Stimulated activated CD8-positive, alpha-beta memory T cell treated with anti-CD3 and anti-CD28 coated beads, Interleukin-7, amount 100 ng/mL, for 48 hours (primary cell): ENCODE measurements at places on chromosomes 16 and 17.

DNA sequence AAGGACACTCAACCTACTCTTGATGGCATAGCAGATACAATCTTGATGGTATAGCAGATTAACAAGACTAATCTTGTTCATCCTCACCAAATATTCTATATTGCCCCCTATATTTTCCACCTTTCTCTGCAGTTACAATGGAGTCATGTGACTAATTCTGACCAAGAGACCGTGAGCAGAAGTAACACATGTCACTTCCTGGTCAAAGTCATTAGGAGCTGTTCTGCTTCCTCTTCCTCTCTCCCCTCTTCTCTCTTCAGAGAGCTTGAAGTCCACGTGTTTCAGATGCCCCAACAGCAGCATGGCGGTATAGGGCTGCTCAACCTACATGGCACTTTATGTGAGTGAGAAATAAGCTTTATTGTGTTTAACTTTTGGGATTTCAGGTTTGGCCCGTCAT, 55.3 kb upstream of the ERCC4 start:
- no peak for DNase-seq

DNA sequence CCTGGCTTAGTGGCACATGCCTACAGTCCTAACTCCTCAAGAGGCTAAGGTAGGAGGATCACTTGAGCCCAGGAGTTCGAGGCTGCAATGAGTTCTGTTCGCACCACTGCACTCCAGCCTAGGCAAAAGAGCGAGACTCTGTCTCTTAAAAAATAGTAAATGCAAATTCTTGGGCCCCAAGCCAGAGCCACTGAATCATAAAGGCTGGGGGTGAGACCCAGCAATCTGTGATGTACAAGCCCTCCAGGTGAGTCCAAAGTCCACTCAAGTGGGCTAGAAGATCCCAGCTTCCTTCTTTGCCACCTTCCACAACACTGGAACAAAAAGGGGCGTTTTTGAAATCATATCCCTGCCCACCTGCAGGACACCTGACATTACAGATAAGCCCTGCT, 16.9 kb downstream of the TRIM25 start:
- no peak for DNase-seq

- no peak for DNase-seq
Measured at GRCh38 chr16:88804173-88804551, 573 bp downstream of the CDT1 start.

GRCh38 chr16:86547286-86547685, 7.7 kb downstream of the MTHFSD start:
- no peak for DNase-seq

DNA sequence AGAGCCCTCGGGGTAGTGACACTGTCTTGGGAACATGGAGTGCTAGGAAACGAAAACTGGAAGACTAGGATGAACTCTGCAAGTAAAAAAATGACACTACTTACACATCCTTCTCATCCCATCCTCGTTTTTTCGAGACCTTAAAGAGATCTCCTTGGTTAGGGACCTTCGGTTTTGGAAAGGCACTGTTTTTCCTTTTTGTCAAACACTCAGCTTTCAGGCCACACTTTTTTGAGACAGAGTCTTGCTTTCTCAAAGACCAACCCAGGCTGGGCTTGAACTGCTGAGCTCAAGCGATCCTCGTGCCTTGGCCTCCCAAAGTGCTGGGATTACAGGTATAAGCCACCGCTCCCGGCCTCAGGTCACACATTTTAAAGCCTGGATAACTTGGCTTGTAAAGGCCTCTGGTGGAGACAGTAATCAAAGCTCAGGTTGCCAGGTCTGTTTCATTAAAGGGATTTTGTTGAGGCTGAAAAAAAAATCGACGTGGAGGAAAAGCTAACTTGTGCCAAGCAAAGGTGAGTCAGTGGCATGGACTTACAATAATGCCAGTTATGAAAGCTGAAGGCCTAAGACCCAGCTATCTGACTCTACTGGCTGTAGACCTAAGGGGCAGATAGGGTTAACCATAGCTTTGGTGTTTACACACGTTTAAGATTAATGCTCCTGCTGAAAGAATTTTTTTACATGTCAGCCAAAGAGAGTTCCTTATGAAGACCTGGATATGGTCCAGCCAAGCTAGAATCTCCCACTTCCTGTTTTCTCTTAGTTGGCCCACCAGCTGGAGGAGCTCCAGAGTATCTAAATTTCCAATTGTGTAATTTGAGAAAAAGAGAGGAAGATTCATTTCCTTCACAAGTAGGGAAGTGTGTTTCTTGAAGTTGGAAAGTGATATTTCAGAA, 823 bp downstream of the NBR1 start:
- DNase-seq: no peak

DNA sequence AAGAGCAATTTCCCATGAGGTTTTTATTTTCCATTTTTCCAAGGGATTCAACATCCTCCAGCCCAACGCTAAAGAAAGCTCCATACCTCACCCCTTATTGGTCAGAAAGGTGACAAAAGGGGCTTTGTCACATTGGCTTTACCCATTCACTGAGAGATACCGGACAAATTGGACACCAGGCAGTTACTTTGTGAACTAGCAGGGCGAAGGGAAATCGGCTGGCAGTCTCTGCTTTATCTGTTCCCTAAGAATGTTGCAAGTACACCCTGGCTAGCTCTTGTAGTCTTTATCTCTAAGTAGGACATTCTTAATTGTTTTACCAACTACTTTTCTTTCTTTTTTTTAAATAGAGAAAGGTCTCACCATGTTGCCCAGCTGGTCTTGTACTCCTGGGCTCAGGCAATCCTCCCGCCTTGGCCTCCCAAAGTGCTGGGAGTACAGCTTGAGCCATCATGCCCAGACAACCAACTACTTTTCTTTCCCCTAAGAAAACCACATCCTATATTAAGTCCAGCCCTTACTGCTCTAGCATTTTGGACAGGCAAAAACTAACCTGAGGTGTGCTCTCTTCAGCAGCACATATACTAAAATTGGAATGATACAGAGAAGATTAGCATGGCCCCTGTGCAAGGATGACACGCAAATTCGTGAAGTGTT, 16.8 kb downstream of the PRPSAP1 start:
- no peak for DNase-seq

GRCh38 chr16:57349212-57350031, 9.2 kb upstream of the CCL22 start:
- DNase-seq: no peak

- DNase-seq: no peak
Measured at GRCh38 chr17:4974115-4974670, 6.6 kb upstream of the SPAG7 start.

DNA sequence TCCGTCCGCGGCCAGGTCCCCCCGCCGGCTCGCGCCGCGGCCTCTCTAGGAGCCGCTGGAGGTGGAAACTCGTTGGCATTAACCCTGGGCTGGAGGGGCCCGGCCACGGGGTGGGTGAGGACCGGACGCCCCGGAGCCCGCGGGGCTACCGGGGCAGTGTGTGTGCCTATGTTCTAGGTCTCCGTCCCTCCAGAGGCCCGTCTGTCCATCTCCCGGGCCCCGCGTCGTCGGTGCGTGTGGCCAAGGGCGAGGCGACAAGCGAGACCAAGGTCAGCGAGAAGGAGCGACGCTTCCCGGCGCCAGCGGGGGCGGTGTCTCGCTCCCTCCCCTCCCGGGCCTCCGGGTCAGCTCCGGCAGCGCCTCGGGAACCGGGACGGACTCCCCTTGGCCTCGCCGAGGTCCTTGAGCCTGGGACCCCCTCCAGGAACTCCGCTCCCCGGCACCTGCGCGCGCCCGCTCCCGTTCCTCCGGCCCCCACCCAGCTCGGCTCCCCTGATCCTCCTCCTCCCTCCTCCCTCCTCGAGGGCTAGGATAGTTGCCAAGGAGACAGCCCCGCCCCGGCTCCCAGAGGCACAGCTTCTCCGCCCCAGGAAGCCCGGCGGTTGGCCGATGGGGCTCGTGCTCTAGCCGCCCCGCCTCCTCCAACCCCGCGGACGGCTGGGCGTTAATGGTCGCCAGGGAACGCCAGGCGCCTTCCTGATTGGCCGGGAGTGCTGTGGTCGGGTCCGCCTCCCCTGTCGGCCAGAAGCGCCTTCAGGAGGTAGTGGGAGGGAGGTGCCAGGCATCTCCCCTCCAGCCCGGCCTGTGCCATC, 663 bp upstream of the ZNF768 start:
- peak; percentile 95 for DNase-seq

- DNase-seq: no peak
Measured at GRCh38 chr16:83438326-83438725, 369.5 kb upstream of the HSBP1 start.

DNA sequence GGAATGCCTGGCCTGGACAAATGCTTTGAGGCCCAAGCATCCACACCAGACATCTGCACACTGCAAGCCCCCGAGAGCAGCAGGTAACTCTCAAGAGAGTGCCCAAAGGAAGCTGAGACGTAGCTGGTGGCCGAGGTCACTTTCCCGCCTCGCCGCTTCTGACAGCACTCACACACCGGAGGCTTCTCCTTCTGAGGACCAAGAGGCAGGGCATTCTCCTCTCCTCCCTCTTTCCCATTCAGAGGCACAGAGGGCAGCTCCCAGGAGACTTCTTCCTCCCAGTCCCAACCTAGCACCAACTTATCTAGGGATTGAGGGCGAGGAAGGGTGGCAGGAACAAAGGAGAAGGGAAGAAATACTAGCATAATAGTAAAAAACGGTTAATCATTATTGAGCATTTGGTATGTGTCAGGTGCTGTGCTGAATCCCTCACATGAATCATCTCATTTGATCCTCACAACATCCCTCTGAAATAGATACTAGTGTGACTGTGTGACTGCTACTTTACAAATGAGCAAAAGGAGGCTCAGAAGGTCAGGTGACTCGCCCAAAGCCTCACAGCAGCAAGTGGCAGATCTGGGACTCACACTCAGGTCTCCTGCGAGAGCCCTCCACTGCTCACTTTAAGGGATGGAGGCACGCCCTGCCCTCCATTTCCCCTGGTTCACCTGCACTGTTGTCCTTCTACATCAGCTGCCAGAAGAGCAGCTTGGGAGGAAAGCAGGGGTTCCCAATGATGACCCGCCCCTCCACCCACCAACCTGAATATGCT, 41.8 kb downstream of the MYO18A start:
- peak; percentile 78 for DNase-seq

DNA sequence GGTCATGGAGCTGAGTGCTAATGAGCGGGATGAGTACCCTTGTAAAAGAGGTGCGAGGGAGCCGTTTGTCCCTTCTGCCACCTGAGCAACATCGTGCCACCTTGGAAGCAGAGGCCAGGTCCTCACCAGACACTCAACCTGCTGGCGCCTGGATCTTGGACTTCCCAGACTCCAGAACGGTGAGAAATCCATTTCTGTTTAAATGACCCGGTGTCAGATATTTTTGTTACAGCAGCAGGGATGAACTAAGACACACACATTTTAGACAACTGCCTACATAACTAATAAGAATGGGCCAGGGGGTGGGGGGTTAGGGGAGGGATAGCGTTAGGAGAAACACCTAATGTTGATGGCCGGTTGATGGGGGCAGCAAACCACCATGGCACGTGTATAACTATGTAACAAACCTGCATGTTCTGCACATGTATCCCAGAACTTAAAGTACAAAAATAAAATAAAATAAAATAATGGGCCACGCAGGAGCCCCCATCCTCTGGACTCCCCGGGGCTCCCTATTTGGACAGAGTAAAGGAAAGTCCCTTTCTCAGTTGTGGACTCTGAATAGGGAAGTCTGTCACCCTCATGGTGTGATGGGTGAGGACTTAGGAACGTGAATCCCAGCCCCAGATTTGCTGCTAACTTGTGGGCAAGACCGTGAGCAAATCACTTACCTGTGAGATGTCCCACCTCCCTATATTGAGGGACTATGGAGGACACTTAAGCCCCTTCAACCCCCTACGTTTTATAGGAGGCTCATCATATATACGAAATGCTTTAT, 60.6 kb upstream of the DNAH17 start:
- DNase-seq: no peak

- no peak for DNase-seq
Measured at GRCh38 chr16:30923554-30924075, at the start of gene FBXL19. FBXL19 (plus strand) TSS chr16:30923572; CDS start chr16:30925755, 2,183 bp downstream.

DNA sequence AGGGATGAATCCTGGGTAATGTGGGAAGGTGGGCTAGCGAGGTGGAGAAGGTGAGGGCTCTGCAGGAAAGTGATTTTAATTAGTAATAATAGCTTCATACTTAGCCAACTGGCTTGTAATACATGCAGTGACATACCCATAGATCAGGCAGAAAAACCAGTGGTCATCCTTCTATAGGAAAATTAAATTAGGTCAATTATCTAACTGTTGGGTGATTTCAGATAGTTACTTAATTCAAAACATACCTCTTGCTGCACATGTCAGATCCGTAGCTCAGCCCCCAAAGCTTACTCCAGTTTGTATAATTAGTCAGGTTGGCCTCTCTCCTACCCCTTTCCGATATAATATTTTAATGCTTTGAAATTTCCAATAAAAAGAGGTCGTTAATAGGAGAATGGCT, 137.0 kb downstream of the TMEM114 start:
- no peak for DNase-seq

DNA sequence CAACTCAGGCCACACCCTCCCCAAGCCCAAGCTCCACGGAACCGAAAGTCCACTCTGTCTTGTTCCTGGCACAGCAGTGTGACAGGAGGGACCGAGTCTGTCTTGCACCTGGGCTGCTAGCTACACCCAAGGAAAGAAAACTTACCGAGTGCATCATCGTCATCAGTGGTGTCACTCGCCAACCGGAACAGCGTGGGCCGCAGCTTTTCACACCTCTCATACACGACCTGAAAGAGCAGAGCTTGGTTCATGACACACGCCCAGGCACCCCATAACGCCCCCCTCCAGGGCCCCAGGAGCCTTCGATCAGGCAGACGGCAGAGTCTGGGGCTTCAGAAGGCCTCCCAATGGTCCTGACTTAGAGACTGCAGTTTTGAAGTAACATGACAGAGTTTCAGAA, 27.5 kb downstream of the GGA2 start:
- DNase-seq: peak; percentile 17

DNA sequence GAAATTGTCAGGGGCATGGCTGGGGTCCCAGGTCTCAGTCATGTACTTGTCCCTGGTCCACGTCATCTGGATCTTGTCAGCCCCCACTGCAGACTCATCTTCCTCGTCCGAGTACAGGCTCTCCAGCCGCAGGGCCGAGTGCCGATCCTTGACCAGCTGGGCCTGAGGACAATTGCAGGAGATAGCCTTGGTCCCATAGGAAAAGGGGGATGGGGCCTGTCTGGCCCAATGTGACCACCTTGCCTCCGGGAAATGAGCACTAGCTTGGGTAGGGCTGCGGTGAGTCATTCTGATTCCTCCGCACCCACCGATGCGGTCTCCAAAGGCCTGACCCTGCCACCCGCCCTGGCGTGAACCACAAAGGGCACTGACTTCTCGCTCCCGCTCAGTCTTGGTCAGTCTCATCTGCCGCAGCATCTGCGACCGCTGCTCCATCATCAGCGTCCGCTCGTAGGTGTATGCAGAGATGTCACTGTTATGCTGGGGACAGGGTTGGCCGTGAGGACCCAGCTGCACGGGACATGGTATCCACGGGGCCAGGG, 1.5 kb upstream of the LCAT start:
- DNase-seq: no peak

DNA sequence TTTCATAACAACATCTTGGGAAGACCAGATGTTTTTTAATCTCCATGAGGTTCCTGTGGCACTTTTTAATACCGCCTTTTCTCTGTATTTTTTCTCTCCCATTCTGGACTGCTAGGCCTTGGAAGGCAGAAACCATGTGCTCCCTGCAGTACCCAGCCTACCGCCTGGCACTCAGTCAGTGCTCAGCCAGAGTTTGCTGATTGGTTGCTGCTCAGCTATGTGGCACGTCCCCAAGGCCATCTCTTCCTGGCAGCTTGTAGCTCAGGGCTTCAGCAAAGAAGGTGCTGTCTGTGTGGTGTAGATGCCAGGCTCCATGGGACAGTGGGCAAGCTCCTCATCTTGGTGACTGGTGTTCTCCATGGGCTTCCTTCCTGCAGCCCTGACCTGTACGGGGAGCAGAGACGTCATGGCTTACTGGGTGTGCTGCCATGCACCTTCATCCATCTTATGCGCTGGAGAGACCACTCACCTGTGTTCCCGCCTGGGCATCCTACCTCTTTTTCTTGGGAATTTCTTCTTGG, 86.7 kb downstream of the CLEC16A start:
- no peak for DNase-seq
